ENCODE measurements at places on chromosomes 11 and 22. TPM values are rescaled to one million over a fixed set of nuclear protein-coding genes. Genes with fewer than 3 reads are reported as not detected.

GRCh38 chr11:30172883-30173311 lies 57.9 kb upstream of the FSHB start:
- no peak for DNase-seq

TLCD5 gene
- total RNA-seq = 16.6 TPM

- DNase-seq = no peak
These were observed 26.7 kb downstream of the FAM83F start for GRCh38 chr22:40021401-40022000.

DNA sequence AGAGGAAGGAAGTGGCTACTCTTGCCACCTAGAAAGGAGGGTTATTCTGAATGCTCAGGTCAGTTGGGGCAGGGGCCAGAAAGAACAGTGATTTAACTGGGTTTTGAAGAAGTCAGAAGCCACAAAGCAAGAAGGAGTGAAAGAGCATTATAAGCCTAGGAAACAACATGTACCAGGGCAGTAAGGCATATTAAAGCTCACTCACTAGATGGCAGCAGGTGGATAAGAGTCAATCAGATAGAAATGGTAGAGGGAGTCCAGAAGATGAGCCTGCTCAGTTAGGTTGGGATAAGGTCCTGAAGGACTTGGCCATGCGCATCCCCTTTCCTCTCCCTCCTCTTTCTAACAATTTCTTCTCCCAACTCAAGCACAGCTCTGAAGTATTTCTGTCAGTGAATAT lies 22.0 kb upstream of the PATE1 start:
- DNase-seq = no peak

DNA sequence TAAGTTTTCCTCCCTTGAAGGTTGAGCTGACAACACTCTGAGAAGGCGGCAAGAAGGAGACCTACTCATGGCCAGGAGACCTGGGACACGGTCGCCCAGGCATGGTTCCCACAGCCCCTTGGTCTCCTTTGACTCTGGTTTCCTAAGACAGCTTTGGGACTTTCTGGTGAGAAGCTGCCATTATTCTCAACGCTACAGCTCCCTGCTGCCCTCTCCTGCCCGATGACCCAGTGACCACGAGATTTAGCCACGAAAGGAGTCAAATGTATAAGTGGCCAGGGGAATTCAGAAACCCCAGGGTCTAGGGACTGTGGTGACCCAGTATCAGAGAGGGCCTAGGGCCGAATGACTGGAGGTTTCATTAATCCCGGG lies 699 bp upstream of the SDF2L1 start:
- no peak for DNase-seq

DNA sequence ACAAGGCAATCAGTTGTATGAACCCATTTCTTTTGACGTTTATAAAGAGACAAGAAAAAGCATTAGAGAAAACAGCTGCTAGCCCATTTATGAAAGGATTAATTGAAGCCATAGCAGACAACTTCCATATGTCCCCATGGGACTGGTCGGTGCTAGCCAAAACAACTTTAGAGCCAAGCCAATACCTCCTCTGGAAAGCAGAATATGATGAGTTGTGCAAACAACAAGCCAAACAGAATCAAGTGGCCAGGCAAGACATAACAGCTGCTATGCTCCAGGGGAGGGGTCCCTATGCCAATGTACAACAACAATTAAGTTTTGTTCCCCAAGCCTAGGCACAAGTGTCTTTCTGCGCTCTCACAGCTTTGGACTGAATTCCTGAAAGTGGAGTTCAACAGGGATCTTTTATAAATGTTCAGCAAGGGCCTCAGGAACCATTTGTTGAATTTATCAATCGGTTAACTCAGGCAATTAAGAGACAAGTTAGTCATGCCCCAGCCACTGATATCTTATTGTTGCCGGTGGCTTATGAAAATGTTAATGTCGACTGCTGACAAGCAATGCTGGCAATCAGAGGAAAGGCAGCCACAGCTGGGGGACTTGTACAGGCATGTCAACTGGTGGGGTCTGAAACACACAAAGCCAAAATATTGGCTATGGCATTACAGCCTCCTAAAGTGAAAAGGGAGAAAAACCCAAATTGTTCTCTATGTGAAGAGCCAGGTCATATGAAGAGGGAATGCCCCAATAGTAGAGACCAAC lies 1593.1 kb upstream of the TENM4 start:
- DNase-seq = no peak

TMEM132A gene
- total RNA-seq = 4.9 TPM

TUB gene
- total RNA-seq = 12.2 TPM

SAMM50 gene
- 51.0 TPM for total RNA-seq

GRCh38 chr11:130295657-130296056 lies 19.1 kb downstream of the ZBTB44 start:
- DNase-seq = no peak

DNA sequence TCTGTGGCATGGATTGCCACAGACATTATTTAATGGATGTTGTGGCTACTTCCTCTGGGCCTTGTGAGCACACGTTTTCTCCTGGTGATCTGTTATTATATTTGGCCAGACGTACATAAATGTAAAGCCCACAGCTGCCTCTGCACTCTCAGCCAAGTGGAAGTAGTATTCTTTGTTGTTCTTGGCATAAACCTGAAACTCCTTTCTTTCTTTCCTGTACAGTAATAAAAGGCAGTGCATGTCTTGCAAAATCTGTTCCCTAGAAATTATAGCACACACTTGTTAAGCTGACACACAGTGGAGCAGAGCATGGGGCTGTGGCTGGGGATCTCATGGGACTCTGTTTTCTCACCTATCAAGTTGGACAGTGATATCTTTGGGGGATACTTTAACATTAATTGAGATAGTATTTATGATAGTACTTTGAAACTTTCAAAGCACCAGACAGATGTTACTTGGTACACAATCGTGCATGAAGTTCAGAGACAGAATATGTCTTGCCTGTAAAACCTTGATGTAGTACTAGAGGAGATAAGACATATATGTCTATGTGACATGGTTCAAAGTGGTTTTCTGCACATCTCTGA lies 20.9 kb downstream of the PANX1 start:
- no peak for DNase-seq

MPST gene
- total RNA-seq = 33.5 TPM

- DNase-seq = no peak
These were observed 61.8 kb downstream of the FBLN1 start for GRCh38 chr22:45564349-45565030.

GPHA2 gene
- not detected for total RNA-seq

DNA sequence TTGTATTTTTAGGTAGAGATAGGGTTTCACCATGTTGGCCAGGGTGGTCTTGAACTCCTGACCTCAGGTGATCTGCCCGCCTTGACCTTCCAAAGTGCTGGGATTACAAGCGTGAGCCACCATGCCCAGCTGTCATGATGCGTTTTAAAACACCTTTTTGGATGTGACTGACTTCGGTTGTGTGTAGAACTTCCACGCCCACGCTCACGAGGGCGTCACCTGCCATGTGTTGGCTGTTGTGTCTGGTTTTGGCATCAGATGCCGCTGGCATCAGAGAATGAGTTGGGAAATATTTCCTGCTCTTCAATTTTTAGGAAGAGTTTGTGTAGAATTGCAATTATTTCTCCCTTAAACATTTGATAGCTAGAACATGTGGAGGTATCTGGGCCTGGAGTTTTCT lies 109.1 kb downstream of the KCNQ1 start:
- peak; percentile 31 for DNase-seq

SLC1A2 gene
- 8.8 TPM for total RNA-seq

- DNase-seq = no peak
These were observed 230.1 kb downstream of the MIAT start for GRCh38 chr22:26887456-26887855.

- DNase-seq = no peak
These were observed 4.1 kb upstream of the MAPK11 start for GRCh38 chr22:50274311-50274710.

KRTAP5-8 gene
- total RNA-seq = not detected

GGT5 gene
- 12.2 TPM for total RNA-seq

DNA sequence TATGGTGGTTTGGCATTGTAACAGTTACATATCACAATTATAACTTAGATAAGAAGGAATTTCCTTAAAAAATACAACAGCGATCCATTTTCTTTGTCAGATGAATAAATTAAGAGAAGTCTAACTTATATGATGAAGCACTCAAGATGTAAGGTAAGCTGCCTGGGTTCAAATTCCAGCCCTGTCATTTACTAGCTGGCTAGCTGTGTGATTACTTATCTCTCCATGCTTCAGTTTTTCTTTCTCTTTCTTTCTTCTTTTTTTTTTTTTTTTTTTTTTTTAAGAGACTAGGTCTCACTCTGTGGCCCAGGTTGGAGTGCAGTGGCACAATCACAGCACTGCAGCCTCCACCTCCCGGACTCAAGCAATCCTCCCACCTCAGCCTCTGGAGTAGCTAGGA lies 22.2 kb upstream of the LDHA start:
- DNase-seq = no peak

GRCh38 chr11:64318766-64319761 lies 1.1 kb downstream of the PRDX5 start:
- DNase-seq = no peak

GRCh38 chr11:46743693-46744339 lies 24.8 kb downstream of the F2 start:
- DNase-seq = no peak

API5 gene
- 38.8 TPM for total RNA-seq

WNT7B gene
- not detected for total RNA-seq

- DNase-seq = no peak
These were observed 109.6 kb upstream of the B3GAT1 start for GRCh38 chr11:134521452-134522289.

SBF2 gene
- 27.9 TPM for total RNA-seq

DNA sequence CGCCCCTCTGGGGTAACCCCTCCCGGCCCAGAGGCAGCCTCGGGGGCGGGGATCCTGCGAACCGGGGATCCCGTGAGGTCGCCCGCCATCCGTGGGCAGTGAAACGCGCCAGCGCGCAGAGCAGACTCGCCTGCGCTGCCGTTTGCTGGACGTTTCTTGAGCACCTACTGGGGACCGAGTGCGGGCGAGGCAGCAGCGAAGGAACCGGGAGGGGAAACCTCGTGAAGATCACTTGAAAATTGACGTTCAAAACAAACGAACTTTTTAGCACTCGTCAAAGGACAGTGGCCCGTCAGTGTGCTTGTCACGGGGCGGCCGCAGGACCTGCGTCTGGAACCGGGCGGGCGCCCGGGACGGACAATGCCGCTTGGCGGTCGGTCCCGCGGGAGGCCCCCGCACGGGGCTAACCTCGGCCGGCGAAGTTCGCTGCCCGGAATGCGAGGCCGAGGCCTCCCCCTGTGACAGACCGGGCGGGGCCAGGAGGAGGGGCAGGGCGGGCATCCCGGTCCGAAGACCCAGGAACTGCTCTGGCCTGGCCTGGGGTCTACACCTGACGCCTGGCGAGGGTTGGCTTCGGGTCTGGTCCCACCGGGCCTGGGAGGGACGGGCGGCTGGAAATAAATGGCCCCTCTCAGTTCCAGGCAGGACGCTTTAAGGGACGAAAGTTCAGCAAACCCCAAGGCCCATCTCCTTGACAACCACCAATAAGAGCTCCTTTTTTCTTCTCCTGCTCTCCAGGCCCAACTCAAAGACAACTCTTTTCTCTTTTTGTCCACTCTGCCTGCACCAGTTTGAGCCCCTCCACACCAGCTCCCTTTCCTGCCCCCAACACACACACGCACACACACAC lies 723 bp upstream of the SCUBE1 start:
- peak; percentile 50 for DNase-seq

DNA sequence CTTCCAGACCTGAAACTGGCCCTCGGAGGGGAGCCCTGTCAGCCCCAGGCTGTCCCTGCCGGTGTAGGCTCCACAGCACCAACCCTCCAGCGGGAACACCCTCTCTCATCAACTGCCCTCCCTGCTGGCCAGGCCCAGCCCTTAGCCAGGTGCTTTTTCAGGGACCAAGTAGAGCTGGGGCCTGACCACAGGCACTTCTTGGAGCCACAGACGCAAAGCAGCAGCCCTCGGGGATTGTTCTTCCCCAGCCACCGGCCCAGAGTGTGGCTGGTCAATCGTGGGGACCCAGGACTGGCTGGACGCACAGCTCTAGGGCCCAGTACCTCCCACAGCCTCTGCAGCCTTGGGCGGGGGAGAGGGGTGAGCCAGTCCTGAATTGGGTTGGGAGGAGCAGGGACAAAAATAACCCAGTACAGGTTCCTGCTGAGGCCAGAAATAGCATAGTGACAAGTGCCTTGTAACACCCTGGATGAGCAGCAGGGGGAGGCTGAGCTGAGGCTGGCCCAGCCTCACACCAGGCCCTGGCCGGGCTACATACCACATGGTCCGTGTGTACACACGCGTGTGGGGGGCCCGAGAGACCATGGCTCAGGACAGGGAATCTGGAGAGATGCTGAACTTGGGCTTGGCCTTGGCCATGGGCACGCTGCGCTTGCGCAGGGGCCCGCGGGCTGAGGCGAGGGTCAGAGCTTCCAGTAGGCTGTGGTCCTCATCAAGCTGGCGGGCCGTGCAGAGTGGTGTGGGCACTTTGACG lies 2.0 kb downstream of the KCNJ11 start:
- peak; percentile 83 for DNase-seq

CDC42EP2 gene
- 3.6 TPM for total RNA-seq

ZNF214 gene
- total RNA-seq = 0.67 TPM

GRCh38 chr11:102807921-102808320 lies 10.0 kb upstream of the MMP1 start:
- DNase-seq = no peak

DNA sequence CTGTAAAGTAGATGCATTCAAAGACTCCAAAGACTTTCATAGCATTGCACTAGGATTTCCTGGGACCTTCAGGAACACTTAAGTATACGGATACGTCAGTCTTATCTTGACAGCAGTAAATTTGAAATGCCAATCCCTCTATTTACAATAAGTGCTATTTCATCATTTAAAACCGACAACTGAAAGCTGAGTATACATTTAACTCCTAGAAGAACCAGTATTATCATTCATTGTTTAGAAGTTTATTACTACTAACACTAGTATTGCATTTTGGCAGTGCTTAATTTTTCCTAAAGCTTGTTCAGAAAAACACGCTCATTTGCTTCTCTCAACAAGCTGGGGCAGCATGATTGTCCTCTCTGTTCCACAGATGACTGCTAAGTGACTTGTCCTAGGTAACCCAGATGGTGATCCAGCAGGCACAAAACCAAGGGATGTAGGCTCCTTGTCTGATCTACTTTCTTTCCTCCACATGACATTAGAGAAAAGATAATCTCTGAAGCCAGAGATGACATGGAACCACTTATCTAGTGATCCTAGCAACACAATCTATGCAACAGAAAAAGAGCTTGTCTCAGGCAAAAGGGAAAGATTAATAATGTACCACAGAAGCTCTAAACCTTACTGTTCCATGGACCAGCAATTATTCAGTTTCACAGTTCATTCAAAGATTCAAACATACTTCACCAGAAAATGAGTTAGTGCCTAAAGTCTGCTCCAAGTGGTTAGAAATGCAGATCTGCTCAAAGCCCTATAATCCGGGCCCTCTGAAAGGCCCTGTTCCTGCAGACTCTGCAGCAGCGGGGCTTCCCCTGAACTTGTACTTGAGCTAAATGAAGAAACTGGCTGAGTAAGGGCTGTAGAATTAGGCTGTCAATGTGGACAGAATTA lies 5.2 kb downstream of the MAML2 start:
- no peak for DNase-seq
